ENCODE measurements at places on chromosomes 7 and 10.

GRCh38 chr7:50477640-50478039, 27.5 kb upstream of the FIGNL1 start:
- no peak for DNase-seq

GRCh38 chr7:152145853-152146466, 120.5 kb downstream of the GALNT11 start:
- peak; percentile 28 for DNase-seq

DNA sequence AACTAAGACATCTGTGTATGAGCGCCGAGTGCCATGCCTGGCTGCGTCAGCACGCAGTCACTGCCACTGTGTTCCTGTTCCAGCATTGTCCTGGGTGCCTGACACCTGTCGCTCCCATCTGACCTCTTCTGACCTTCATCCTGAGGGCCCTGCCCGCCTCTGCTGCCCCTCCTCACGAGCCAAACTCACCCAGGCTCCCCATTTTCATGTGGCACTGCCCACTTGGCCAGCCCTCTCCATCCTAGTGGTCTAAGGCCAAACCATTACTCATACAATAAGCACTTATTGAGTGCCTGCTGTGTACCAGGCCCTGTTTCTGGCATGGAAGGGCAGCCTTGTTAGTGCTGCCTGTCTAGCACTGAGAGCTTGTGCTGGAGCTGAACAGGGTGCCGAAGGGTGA, 77.2 kb upstream of the PCBD1 start:
- DNase-seq = no peak

GRCh38 chr7:150379441-150380379, 580 bp downstream of the ZNF775 start:
- no peak for DNase-seq

- DNase-seq = no peak
These were observed 21.5 kb downstream of the DNAJC9 start for GRCh38 chr10:73225518-73225917.

DNA sequence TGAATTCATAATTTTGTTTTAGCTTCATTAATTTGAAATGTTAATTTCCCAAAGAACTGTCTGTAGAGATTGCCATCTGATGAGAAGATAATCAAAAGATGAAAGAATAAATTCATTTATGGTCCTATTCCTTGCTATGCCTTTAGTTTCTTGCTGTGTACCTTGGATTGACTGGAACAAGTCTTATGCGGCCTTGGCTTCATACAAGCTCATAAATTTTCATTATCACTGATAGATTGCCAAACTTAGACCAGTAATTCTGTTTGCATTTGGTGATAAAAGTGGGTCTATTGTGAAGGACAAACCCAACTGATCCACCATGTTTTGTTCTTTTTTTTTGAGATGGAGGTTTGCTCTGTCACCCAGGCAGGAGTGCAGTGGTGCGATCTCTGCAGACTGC, 48.2 kb downstream of the ARID5B start:
- DNase-seq = no peak

DNA sequence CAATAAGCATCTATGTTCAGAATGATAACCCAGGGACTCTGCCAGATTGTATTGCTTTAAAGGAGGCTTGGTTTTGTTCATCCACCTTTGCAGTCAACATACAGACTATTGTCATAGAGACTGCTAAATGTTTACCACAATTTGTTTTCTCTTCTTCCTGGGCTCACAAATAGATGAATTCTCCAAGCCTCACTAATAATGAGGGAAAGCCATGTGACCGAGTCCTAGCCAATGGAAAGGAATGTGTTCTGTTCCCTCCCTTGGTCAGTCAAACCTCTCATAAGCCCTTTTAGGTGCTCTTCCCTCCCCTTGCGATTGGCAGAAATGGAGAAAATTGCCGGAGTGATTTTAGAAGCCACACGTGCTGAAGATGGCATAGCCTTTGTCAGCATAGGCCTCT, 136.9 kb downstream of the RTKN2 start:
- no peak for DNase-seq

DNA sequence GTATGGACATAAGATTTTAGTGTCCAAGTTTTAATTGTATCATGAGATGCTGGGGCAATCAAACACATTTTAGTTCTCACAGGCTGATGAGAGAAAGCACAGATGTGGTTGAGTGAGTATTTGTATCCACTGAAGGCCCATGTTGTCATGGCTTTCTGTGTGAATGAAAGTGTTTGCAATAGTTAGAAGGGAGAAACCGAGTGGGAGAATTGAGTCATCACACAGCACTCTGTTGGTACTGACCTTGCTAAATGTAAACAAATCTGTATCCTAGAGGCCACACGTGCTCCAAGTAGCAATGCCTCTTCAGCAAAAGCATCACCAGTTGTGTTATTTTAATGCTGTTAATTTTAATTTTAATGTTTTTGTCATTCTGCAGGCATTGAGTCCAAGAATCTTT, 121.2 kb downstream of the EMX2 start:
- DNase-seq = no peak

- DNase-seq = no peak
These were observed 982 bp downstream of the PGAM1 start for GRCh38 chr10:97426776-97427570.

- DNase-seq = peak; percentile 15
These were observed 743 bp upstream of the ZCCHC24 start for GRCh38 chr10:79445977-79446757.

DNA sequence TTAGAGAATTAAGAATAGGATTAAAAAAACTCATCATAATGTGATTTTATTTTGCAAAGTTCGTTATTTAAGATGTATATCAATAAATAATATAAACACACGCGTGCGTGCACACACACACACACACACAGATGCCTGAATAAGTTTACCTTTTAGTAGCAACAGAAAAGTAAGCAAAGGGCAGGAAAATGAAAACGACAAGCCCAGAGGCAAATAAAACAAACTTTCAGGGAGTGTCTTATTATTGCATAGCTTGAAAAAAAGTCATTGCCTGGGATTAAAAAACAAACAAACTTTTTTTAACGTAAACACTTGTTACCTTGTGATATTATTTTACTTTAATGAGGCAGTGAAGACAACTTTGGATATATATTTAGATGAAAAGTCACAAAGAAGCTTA, 226.4 kb downstream of the BAMBI start:
- no peak for DNase-seq

GRCh38 chr7:74684473-74684872, 27.0 kb downstream of the GTF2I start:
- no peak for DNase-seq

DNA sequence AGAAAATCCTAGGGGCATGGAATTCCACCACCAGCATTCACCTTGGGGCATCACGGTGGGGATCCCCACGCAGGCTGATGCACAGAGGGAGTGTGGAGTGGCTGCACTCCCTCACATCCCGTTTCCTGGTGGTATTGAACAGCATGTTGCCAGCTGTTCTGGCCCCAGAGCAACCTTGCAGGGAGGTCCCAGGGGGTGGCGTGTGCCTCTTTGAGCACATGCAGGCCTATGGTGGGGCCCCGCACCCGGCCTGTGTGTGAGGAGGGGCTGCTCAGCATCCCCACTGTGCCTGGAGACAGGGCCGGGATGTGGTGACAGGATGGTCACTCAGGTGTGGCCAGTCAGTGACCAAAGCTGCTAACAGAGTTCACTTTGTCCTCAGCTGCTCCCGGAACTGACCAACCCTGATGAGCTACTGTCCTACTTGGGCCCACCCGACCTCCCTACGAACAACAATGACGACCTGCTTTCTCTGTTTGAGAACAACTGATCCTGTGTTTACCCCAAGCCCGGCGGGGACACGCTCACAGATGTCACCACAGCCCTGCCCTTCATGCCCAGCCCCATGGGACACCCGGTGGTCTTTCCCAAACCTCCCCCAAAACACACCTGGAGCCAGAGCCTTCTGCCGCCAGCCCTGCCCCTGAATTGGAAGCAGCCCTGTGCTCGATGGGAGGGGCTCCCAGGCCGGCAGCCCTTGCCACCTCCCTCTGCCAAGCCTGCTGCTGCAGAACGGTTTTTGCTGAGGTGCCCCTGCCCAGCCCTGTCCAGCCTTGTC, 18.7 kb downstream of the ZMIZ2 start:
- no peak for DNase-seq

DNA sequence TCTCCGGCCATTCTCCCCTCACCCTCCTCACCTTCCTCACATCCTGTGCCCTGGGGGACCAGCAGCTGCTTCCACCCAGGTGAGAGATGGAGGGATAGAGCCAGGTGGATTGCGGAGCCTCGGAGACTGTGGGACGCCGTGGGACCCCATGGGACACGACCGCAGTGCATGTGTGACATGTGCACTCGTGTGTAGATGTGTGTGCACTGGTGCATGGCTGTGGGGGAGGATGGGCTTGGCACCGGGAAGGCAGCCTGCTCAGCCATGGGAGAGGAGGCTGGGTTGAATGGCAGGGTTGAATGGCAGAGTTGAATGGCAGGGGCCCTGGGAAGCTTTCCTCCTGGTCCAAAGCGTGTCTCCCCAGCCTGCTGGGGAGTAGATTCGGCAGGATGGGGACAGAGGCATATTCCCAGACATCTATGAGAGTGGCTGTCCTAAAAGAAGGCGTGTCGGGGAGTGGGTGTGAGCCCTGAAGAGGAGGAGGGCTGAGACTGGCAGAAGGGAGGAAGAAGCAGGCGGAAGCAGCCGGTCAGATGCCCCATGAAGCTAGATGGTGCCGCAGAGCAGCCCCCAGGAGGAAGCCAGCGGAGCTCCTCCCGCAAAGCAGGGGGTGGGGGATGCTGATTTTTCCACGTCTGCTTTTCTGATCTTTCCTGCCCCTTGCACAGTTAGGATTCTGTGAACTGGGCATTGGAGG, 815 bp downstream of the GIMAP8 start:
- DNase-seq = peak; percentile 74

DNA sequence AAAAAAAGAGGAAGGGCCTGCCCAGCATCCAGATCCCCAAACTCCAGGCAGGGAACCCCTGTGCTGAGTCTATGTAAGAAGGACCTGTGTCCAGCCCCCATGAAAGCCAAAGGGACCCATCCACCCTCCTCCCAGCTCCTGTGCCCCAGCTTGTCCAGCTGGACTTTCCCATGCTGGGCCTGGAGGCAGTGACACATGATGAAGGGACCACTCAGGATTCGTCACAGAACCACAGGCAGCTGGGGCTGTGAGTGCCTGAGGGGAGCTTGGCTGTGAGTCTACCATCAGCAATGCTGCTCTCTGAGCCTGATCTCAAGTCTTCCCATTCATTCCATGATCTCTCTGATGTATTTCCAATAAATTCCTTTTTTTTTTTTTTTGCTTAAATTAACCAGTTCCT, 36.2 kb upstream of the MNX1 start:
- DNase-seq = no peak

DNA sequence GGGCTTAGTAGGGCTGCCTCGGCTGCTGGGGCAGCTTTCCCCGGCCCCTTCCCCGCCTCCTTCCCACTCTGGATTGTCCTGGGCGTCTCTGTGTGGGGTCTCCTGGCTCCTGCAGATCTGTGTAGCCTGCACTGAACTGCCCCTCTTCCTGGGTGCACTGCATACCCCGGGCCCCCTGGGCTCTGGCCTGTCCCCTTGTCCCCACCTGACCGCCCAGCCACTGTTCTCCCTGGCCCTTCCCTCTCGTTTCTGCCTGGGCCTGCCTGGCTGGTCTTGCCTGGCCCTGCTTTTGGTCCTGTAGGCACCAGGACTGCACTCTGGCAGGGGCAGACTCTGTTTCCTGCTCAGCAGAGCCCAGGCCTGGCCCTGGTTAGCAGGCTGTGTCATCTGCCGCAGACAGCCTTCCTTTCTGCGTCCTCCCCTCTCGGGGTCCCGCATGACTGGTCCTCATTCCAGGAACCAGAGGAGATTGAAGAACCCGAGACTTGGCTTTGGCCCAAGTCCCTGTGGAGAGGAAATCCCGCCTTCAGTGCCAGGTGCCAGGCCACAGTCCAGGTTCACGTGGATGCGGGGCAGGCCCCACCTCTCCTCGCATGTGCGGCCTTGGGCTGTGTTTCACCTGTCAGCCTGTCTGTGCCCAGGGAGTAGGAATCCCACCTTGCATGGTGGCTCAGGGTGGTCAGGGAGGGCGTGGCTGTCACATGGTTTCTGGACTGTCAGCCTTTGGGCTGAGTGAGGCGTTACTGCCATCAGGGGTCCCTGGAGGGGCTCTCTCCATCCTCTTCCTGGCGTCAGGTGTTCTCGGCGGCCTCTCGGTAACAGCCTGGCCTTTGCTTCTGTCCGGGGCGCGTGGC, 9.2 kb downstream of the INPP5A start:
- DNase-seq = peak; percentile 64

Measured in CD4-positive, alpha-beta T cell treated with Interleukin-4 for 1 hour (primary cell).